ENCODE measurements at places on chromosomes 1 and 21. TPM values are rescaled to one million over a fixed set of nuclear protein-coding genes. Genes with fewer than 3 reads are reported as not detected.

Gene NUP210L
- total RNA-seq = 0.17 TPM

Gene NEK2
- 0.26 TPM for total RNA-seq

Gene LCA5L
- total RNA-seq = 0.66 TPM

Gene C1QB
- not detected for total RNA-seq

Gene RHBDL2
- 0.26 TPM for total RNA-seq

Gene FBLIM1
- total RNA-seq = 17.3 TPM

Gene C1QA
- 0.26 TPM for total RNA-seq

Gene TACSTD2
- 0.17 TPM for total RNA-seq

Gene KANK4
- total RNA-seq = not detected

Gene CHIA
- not detected for total RNA-seq

Gene SLFNL1
- total RNA-seq = 0.66 TPM

Gene OR2T3
- total RNA-seq = not detected

Gene ORC1
- 0.26 TPM for total RNA-seq

Gene FCMR
- total RNA-seq = 0.33 TPM

Gene C1orf52
- 11.4 TPM for total RNA-seq

Gene CCDC30
- total RNA-seq = 1.3 TPM

Gene LCE1E
- not detected for total RNA-seq

Gene RGL1
- 16.2 TPM for total RNA-seq

Gene FAM72B
- total RNA-seq = 0.51 TPM

Gene UBE2U
- total RNA-seq = not detected

Gene INSRR
- total RNA-seq = not detected

Gene CR1L
- total RNA-seq = not detected

Gene BCAN
- total RNA-seq = under 0.01 TPM

Gene TNFSF18
- total RNA-seq = 0.33 TPM

Gene AADACL4
- total RNA-seq = not detected

Gene LYPD8
- not detected for total RNA-seq

Gene WNT3A
- total RNA-seq = not detected

Gene HTR1D
- total RNA-seq = not detected

Gene NTMT2
- not detected for total RNA-seq

Gene CAPN8
- total RNA-seq = not detected

Gene FAM151A
- not detected for total RNA-seq

Gene HJV
- not detected for total RNA-seq

Gene RAB7B
- 9.1 TPM for total RNA-seq

Gene ANKRD45
- total RNA-seq = 1.7 TPM
